ENCODE measurements at places on chromosomes 4 and X.
A peak's percentile ranks its signal among the peaks of the same experiment; 100 is the strongest.

- no peak for DNase-seq
Measured at GRCh38 chr4:70627620-70628019, 924 bp upstream of the ENAM start.

DNA sequence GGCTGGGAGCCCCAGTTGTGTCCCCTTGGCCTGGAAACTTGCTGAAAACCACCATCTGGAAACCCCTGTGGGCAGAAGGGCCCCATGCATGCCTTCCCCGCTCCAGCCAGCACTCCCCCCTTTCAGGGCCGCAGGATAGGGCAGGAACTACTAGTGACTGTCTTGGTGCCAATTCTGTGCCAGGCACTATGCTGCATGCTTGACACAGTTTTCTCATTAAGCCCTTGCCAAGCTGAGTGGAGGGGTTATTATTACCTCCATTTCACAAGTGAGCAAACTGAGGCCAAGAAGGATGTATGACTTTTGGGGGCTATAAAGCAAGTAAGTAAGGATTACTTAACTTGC is 73.6 kb upstream of the PJA1 start:
- DNase-seq, result no peak

GRCh38 chrX:124829930-124830329 is 483.6 kb downstream of the SH2D1A start:
- no peak for DNase-seq

DNA sequence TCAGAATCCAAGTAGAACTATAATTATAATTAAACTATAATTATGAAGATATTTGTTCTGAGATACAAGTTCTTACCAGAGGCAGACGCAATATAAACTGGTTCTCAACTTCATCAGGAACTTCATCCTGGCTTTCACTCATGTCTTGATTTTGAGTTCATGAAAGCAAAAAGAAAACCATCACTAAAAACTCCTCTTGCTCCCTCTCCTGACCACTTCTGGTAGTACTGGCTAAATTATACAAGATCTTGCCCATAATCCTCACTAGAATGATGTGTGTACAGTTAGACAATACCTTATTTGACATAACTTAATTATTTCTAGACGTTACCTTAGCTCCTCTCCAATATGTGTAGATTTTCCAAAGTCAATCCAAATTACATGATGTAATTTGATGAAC is 3.7 kb downstream of the TAF7L start:
- DNase-seq, result peak; percentile 0

DNA sequence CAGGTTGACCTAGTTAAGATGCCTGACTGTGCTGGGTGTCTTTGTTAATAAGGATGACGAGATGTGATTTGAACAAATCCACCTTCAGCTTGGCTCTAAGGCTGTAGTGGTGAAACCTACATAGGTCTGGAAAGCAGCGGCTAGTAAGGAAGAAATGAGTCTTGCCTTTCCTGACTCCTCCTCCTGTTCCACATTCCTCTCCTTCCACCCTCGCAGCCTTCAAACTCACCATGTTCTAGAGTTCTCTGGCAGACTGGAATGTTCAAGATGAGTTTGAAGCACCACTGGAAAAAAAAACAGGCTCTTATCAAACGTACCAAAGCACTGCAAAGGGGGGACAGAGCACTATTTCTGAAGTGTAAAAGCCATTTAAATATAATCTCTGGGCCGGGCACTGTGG is 395.4 kb downstream of the BMPR1B start:
- DNase-seq, result no peak

- DNase-seq, result no peak
Measured at GRCh38 chr4:67437974-67438713, 107.2 kb downstream of the CENPC start.

GRCh38 chr4:99711657-99712056 is 54.0 kb upstream of the C4orf54 start:
- DNase-seq, result no peak

- DNase-seq, result no peak
Measured at GRCh38 chr4:6961496-6962210, 52.0 kb downstream of the TBC1D14 start.

GRCh38 chr4:47474799-47475198 is 10.3 kb upstream of the ATP10D start:
- no peak for DNase-seq

DNA sequence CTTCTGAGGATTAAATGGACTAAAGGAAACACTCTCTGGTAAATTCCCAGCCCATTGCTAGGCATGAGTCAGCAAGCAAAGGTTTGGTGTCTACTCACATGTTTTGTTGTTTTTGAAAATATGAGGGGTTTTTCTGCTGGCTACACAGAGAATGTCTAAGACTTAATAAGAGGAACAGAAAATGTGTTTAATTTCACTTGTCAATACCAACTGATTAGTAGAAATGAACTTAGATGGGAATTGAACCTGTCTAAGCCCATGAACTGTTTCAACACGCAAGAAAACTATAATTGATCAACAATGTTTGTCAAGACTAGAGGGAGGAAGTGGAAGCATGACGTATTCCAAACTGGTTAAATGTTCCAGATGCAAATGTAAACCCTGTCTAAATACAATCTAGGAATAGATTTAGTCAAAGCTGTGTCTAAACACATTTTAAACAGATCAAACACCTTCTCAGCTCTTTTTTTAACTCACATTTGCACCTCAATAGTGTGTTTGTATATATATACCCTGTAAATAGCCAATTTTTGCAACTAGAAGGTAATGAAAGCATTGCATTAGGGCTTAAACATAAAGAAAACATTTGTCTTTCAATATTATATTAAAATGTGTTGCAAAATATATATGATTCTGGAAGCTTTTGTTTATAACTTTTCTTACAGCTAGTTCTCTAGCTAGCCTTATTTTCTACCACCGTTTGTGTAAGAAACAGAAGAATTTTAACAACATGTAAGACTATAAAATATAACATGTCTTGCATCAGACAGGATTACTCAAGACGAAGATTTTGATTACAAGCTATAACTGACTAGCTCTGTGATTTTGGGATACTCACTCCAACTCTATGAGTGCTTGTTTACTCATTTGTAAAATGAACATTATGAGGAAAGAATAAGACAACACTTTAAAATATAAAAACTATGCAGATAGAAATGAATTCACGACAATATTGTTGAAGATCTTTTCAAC is 607.8 kb downstream of the FSTL5 start:
- DNase-seq, result no peak

DNA sequence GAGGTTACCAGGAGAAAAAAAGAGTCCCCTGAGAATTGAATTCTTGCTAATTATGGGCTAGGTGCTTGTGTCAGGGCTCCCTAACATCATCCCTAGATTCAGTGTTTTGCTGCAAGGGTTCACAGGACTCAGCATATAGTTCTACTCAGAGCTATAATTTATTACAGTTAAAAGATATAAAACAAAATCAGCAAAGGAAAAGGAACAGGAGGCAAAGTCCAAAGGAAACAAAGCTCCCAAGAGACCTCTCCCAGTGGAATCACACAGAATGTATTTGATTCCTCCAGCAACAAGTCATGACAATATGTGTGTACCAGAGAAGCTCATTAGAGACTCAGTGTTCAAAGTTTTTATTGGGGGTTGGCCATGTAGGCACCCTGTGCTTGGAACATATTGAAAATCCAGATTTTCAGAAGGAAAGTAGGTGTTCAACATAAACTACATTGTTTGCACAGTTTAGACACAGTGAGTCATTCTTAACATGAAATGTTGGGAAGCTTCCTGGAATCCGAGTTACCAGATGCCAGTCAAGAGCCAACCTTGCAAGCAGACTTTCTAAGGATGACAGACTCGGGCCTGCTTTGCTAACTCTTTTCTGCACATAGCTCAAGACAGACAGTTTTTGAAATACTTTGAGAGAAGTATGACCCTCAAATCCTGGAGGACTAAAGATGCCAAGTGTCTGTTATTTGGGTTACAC is 311.3 kb upstream of the EMCN start:
- DNase-seq, result no peak

GRCh38 chrX:50106051-50106675 is 94.6 kb downstream of the AKAP4 start:
- DNase-seq, result no peak

GRCh38 chrX:18309401-18309800 is 45.1 kb downstream of the SCML2 start:
- no peak for DNase-seq

- DNase-seq, result no peak
Measured at GRCh38 chr4:101977076-101977475, 186.5 kb downstream of the BANK1 start.

GRCh38 chrX:109709129-109709631 is 23.9 kb downstream of the ACSL4 start:
- no peak for DNase-seq

GRCh38 chrX:10326578-10326977 is 169.8 kb downstream of the CLCN4 start:
- DNase-seq, result no peak

DNA sequence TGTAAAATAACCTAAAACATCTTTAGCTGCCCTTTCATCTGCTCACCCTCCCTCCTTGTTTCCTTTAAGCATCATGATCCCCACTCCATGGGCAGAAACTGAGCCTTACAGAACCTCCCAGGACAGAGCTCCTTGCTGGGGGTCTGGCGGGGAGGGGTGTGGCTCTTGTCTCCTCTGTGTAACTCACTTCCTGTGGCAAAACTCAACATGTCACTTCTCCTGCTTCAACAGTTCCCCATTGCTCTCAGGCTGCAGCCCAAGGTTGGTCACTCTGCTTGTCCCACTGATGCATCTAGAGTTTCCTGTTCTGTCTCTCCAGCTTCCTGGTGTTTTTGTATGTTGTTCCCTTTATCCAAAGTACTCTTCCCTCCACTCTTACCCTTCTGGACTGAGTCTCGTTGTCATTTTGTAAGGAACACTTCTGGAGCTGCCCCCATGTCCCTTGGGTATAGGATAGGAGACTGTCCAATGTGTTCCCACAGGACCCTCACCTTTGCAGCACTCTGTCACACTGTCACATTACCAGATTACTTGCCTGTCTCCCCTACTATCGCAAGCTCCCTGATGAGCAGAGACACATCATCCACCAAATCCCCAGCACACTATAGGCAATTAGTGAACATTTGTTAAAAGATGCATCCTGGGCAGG is 19.6 kb downstream of the TMEM31 start:
- DNase-seq, result no peak

DNA sequence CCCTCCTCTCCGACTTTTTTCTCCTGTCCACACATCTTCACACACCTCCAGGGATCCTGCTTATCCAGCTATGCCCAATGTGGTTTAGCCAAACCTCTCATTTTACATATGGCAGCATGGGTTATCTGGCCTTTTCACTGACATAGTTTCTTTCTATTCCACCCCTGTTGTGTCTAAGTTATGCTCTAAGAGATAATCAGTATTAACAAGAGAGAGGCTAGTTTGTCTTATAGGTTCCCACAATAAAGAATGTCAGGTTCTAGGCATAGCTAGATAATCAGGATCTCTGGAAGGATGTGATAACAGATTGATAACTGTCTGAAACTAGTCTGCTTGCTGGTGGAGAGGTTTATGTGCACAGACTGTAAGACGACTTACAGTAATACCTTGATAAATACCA is 7.7 kb upstream of the GALNT7 start:
- DNase-seq, result no peak

- no peak for DNase-seq
Measured at GRCh38 chr4:173252024-173252935, 81.9 kb downstream of the HMGB2 start.

GRCh38 chr4:64581422-64581821 is 172.2 kb upstream of the TECRL start:
- no peak for DNase-seq

DNA sequence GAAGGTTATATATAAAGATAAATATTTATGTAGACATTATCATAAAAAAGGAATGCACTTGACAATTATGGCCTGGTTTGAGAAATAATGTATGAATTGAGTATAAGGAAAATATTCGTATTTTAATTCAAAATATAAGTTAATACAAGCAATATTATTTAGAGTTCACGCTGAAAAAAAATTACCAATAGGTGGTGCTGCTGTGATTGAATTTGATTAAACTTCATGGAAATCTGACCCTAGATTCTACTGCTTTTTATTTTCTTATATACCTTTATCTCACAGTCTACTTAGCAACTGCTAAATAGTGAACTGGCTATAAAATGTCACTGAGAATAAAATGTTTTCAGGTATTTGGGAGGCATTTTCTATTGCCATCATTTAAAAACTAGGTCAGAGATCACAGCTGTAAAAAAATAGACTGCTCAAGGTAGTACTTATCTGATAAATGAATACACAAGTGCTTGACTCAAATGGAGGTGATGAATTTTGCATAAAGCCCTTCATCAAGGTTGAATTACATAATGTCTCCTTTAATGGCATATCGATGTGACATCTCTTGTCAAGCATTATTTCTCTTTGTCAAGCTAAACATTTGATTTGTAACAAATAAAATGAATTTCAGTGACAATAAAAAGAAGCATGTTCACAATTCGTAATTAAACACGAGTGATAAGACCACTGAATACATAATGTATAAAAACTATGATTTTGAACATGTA is 1638.8 kb upstream of the PCDH7 start:
- DNase-seq, result no peak

DNA sequence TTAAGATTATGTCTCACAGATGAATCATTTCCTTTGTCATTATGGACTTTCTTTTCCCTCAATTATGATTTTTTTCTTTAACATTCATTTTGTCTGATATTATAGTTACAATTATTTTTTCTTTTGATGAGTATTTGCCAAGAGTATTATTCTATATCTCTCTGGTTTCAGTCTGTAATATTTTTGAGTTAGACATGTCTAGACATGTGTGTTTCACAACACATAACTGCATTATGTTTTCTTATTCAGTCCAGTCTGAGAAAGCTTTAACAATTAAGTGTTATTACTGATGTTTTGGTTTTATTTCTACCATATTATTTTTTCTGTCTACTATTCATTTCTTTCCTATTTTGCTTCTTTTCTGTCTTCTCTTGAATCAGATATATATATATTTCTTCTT is 108.3 kb upstream of the MID1IP1 start:
- no peak for DNase-seq

- DNase-seq, result no peak
Measured at GRCh38 chr4:169723207-169723965, 34.4 kb downstream of the HPF1 start.

GRCh38 chr4:103664436-103665075 is 55.2 kb downstream of the TACR3 start:
- no peak for DNase-seq

DNA sequence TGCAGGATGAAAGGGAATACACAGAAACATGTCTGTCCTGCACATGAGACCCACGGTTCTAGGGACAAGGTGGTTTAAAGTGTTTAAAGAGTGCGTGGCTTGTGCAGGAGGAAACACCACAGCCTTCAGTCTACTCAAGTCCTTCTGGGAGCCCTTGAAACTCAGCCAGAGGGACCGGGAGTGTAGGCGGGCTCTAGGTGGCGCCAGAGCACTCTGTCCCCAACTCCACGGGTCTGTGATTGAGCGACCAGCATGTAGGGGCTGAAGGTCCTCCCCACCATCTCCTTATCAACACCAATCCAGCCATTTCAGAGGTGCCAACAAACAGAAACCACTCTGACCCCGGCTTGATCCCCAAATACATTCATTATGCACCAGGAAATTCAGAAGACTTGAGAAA is 82.0 kb upstream of the CLDN34 start:
- peak; percentile 30 for DNase-seq

GRCh38 chrX:37474478-37474877 is 97.0 kb upstream of the LANCL3 start:
- DNase-seq, result no peak

Measured in GM18507 (cell line).